ENCODE measurements at places on chromosomes 1 and 21.

GRCh38 chr21:44969931-44970755 is 30.3 kb downstream of the SLX9 start:
- DNase-seq: no peak

DNA sequence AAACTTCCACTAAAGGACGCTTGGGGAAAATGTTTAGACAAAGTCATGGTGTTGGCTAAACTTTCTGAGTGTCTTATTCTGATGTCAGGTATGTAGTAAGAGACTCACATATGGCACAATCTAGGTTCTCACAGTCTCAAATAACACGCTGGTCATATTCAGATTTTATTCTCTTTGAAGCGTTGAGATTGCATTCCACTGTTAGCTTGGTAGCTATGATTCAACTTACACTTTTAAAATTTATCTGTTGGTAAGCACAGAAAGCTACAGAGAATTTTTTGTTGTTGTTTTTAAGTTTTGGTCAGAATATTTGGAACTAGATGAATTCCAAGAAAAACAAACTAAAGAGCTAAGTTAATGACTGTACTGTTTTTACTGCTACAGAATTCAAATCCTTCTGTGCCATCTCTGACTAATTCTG is 126.7 kb downstream of the PRRX1 start:
- DNase-seq: no peak

GRCh38 chr1:3163356-3163755 is 94.4 kb downstream of the PRDM16 start:
- no peak for DNase-seq

DNA sequence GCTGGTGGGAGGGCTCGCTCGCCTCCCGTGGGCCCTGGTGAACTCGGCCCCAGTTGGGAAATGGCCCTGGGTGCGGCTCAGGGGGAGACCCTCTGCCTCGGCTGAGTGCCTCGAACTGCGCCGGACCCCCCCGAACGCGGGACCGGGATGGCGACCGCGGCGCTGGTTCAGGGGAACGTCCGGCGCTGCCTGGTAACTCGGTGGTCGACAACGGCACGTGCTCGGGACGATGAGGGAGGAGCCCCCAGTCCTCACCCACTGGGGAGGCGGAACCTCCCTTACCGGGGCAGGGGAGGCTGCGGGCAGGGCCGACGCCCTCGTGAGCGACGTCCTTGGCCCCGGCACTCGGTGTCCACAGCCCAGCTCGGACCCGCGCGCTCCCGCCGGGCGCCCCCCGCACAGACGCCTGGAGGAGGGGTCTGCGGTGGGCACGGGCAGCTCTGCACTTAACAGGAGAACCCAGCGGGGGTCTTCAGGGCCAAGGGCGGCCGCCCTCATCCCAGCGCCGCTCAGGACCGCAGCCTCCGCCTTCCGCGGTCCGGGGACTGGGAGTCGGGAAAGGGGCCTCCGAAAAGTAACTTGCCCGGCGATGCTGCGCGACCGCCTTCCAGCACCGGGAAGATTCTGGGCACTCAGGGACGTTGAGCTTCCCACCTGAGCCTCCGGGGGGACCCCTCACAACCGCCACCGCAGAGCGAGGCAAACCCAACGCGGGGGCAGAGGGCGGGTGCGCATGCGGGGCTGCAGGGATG is 1.7 kb downstream of the HES4 start:
- no peak for DNase-seq

DNA sequence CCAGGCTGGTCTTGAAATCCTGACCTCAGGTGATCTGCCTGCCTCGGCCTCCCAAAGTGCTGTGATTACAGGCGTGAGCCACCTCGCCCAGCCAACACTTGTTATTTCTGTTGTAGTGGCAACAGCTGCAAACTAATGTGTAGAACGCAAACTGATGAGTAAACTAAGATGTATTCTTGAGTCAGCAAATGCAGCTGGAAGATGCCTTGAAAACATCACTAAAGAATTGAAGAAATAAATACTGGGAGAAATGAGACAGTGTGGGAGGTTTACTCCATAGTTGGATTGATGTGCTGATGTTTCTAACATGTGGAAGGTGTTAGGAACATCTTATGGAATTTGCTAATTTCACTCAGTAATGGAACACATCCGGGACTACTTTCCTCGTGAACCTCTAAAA is 61.3 kb upstream of the KCNE2 start:
- DNase-seq: no peak

- no peak for DNase-seq
Observed at GRCh38 chr1:74057719-74058118, 140.3 kb downstream of the LRRIQ3 start.

GRCh38 chr1:43572084-43572483 is 41.4 kb downstream of the PTPRF start:
- DNase-seq: no peak

GRCh38 chr1:110012100-110012780 is 22.2 kb upstream of the STRIP1 start:
- no peak for DNase-seq

DNA sequence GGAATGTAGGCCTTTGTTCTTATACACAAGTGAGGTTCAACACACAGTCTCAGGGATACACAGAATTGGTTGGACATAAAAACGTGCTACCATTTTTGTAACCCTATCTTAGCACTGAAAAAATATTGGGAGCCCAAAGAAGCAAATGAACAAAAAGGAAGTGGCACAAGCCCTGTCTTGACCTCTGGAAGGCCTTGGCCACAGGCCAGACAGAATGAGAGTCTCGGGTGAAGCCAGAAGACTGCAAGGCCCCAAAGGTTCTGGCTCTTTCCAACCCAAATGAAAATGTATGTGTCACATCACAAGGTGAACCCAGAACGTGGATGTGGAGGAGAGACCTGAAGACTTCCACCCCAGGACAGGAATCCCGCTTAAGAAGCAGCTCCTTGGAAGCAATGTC is 57.3 kb downstream of the PGBD5 start:
- DNase-seq: no peak

- no peak for DNase-seq
Observed at GRCh38 chr1:204945565-204945977, 74.9 kb downstream of the NFASC start.

DNA sequence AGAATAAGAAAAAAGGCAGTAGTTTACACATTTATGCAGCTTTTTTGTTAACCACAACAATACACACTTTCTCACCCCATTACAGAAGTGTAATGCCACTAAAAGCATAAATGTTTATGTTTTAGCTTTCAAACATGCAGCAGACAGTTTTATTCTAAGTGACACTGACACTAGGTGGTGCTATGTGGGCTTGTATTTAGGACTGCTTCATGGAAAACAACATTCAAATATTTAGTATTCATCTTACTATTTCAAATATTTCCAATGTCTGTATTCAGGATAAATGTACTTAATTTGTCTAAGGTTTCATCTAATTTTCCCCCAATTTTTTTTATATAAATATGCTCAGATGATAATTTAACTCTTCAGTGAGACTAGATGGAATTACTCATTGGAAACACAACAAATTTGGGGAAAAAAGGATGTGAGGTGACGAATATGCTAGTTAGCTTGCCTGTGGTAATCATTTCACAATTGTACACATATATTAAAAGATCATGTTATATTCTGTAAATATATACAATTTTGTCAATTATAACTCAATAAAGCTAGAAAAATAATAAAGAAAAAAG is 71.4 kb downstream of the USP1 start:
- no peak for DNase-seq

DNA sequence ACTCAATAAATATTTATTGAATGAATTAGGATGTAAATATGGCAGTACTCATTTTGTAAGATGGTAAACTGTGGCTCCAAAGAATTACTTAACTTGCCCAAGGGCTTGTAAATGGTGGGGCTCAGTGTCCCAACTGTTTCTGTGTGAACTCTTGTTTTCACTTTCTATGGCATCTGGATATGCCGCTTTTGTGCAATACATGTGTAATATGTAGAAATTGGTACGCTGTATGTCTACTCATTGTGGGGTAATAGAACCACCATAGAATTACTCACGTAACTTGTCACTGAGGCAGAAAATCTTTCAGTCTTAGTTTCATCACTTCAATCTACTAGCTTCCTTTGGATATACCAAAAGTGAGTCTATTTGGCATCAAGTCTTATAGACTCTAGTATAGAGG is 977 bp downstream of the PRPF3 start:
- DNase-seq: no peak

DNA sequence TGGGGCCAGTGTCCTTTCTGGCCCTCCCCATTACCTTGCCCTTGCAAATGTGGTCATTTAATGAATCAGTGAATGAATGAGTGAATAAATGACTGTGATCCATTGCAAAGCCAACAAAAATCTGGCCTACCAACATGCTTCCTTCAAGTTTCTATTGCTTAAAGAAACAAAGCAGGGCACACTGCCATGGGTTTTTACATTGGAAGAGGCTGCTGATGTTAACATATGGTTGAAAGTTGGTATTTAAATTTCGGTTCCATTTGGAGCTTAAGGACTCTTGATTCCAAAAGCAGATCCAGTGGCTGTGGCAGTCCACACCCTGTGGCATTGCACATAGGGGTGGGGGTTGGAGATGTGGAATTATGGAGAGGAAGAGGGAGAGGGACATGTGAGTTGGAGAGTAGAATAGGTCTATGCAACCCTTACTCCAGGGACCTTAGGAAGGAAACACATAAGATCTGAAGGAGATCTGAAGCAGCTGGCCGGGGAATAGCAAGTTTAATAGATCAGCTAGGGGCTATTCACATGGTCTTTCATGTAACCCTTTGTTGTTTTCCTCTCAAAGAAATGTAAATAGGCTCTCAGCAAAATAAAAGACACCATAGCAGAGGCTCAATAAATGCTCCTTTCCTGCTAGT is 7.2 kb downstream of the ABCA4 start:
- DNase-seq: no peak

- DNase-seq: no peak
Observed at GRCh38 chr1:24558902-24559791, 3.3 kb downstream of the NCMAP start.

All from activated CD4-positive, alpha-beta T cell treated with anti-CD3 and anti-CD28 coated beads for 24 hours (primary cell).